ENCODE measurements at places on chromosomes 13 and 19.

GRCh38 chr13:80030491-80030890 is 310.4 kb downstream of the SPRY2 start:
- DNase-seq: no peak

- DNase-seq: no peak
Observed at GRCh38 chr13:45046445-45046844, 57.1 kb downstream of the GPALPP1 start.

GRCh38 chr19:53254411-53255341 is at the start of gene ZNF677:
ZNF677 (minus strand) TSS chr19:53254873; CDS start chr19:53251550, 3,323 bp downstream.
- DNase-seq: peak; percentile 66

DNA sequence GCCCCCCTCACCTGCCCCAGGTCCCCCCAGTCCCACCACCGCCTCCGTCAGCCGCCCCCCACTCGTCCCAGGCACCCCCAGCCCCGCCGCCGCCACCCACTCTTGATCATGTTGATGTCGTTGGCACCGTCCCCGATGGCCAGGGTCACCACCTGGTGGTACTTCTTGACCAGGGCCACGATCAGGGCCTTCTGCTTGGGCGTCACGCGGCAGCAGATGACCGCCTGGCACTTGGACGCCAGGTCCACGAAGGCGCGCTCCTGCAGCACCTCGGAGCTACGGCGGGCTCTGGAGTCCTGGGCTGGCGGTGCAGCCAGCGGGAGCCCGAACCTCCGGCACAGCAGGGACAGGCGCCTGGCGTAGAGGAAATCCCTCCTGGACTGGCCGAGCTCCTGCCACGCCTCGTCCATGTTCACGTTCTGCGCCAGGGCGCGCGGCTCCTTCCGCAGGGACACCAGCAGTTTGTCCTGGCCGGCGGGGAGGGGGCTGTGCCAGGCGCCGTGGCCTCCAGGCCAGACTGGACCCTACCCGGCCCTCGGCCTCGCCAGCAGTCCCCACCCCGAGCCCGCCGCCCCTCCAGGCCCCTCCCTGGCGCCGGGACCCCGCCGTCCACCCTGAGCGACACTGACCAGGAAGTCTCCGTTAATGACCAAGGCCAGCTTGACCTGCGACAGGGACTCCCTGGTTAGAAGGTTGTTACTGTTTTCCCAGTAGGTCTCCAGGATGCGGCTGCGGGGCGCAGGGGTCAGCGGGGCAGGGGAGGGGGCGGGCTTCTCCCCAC is 22.6 kb downstream of the ATP8B3 start:
- DNase-seq: no peak
